ENCODE measurements at places on chromosomes 6 and 20.

DNA sequence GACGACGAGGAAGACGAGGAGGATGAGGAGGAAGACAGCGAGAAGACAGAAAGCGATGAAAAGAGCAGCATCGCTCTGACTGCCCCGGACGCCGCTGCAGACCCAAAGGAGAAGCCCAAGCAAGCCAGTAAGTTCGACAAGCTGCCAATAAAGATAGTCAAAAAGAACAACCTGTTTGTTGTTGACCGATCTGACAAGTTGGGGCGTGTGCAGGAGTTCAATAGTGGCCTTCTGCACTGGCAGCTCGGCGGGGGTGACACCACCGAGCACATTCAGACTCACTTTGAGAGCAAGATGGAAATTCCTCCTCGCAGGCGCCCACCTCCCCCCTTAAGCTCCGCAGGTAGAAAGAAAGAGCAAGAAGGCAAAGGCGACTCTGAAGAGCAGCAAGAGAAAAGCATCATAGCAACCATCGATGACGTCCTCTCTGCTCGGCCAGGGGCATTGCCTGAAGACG lies 116.9 kb downstream of the TMEM242 start:
- no peak for DNase-seq

DNA sequence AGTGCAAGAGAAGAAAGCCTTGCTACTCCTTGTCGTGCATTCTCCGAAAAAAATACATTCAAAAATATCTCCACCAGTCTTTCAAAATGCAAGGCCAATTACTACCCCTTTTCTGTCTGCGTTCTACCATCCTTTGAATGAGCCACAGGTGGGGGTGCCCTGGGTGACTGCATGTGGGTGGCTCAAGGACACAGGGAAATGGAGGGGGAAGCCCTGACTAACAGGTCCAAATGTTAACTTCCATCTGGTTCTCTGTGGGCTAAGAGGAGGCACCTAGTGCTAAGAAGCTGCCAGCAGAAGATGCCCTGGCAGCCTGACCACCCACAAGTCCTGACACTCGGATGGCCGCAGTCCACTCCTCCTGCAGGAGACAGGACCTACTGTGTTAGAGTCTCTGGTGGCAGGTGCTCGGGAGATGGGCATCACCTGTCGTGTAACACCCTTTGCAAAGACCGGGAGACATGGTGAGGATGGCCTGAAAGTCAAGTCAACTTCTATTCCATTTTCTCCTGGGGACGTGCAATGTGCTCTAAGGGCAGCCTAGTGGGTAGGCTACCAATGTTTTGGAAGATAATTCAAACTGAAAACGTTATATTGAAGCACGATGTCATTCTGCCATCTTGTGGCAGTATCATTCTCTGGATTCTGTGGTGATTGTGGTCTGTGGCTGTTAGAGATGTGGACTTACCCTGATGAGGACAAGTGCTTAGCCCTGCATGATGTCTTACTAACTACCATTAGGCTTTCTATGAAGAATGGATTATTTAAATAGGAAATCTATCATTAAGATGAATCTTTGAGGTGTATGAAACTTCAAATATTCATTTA lies 27.4 kb upstream of the IGF2R start:
- DNase-seq: no peak

GRCh38 chr6:77620278-77620882 lies 32.5 kb upstream of the MEI4 start:
- no peak for DNase-seq

DNA sequence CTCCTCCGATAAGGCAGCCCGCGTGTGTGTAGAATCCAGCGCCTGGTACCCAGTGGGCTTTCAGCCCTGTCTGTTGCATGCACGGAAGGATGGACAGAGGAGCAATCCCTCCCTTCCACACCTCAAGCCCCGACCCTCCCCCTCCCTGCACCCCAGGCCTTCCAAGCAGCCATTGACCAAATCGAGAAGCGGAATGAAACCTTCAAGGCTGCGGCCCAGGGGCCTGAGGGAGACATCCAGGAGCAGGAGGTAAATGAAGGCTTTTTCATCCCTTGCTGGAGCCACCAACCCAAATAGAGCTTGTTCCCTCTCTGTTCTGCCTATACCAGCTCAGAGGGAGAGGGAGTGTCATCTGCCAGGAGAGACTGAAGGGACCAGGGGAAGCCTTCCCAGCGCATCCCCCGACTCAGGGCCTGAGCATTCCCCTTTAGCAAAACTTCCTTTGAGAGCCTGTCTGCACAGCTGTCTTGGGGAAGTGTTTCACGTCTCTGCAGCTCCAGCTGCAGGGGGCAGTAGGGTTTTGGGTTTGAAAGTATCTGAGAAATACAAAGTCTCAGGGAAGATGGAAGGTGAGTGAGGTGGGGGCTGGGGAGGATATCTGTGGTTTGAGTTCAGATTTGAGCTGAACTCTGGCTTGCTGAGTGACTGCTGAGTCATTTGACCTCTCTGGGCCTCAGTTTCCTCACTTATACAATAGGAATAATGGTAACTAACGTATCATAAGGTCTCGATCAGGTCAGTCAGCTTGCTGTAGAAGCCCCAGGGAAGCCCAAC lies 16.1 kb downstream of the FGD2 start:
- DNase-seq: peak; percentile 69

DNA sequence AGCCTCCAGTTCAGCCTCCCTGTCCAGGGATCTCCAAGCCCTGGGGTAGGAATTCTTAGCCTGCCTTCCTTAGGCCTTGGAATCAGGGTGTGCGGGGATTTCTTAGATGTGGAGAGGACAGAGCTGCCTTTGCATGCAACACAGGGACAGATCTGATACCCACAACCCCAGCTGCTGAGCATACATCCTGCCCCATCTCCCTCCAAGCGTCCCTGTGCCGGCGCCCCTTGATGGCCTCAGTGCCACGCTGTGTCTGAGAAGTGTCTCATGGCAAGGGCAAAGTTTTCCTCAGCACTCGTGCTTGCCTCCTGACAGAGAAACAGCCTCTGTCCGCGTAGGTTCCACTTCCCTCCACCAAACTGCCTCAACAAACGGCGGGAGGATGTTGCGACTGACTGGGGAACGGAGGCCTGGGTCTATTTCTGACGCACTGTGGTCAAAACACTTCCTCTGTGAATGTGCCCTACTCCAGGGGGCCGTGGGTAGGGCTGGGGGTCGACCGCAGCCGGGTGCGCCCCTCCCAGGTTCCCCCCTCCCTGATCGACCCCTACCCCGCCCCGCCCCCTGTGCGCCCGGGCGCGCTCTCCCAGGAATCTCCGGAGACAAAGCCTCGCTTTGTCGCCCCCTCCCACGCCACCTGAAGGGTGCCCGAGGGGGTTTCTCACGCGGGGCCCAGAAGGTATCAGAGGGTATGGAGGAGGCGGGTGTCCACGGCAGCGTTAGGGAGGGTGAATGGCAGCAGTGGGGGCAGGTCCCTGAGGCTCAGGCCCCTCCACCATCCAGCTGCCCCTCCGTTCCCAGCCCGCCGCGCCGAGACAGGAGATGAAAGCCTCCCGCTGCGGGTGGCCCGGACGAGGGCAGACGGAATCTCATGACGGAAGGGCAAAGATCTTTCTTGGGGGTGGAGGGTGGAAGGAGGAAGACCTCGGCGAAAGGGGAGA lies 806 bp downstream of the MICAL1 start:
- DNase-seq: peak; percentile 82

DNA sequence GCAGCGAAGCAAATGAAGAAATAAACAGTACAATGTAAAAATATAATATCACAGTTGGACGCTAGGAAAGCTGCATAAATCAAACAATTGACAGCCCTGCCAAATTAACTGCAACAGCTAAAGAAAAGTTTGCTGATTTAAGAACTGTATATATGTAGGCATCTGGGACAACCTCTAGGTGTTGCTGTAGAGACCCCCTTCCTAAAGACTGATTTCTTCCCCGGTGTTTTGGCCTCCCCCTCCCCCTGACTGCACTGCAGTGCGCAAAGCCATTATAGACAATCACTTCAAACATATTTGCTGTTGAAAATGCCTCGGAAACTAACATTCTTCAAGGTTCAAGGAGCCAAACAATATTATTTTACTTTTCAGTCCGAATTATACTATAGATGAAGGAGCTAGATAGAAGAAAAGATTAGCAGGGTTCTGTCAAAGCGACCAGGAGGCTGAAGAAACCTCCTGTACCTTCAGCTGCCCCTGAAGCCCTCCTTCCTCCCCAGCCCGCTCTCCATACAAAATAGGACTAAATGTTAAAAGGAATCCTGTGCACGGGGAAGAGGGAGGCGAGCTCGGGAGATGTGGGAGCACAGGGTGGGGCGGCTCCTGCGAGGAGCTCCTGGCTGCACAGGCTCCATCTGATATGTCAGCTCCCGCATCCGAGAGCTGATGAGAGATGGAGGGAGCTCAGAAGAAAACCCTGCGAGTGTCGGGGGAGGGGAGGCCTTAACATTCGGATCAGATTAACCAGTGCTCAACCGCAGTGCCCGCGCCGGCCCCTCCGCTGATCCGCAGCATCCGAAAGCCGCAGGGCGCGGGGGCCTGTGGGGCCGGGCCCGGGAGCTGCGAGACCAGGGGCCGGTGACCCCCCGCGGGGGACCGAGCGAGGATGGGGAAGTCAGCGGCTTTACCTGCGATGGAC lies 822 bp downstream of the ELOVL4 start:
- DNase-seq: no peak

DNA sequence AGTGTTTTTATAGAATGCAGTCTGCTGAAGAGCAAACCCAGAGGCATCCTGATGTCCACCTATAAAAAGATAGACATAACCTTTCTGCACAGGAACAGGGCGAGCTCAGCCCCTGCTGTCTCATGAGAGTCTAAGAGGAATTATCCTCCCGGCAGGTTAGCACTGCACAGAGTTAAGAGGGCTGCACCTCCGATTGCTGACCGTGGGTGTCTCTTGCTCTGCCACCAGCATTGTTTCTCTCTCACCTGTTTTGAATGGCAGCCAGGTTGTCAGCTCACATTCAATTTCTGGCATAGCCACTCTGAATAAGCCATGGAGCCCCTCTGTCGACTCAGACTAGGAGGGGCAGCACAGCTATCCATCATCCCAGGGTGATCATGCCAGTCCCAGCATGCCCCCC lies 211.2 kb downstream of the PHACTR1 start:
- DNase-seq: no peak

DNA sequence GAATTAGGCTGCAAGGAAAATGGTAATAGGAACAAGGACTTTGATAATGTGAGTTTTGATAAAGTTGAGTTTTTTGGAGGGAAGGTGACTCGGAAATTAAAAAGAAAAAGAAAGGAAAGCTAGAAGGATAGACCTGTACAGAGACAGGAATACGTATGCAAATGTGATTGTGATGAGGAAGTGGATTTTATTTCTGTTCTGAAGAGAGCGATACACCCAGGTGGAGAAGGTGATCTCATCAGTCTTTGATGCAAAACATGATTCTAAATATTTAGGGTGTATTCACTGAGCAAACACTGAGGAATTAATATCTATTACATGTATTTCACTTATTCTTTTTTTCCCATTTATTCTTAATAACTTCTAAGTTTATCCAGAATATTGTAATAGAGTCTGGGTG lies 9.2 kb upstream of the PLEKHG1 start:
- no peak for DNase-seq

DNA sequence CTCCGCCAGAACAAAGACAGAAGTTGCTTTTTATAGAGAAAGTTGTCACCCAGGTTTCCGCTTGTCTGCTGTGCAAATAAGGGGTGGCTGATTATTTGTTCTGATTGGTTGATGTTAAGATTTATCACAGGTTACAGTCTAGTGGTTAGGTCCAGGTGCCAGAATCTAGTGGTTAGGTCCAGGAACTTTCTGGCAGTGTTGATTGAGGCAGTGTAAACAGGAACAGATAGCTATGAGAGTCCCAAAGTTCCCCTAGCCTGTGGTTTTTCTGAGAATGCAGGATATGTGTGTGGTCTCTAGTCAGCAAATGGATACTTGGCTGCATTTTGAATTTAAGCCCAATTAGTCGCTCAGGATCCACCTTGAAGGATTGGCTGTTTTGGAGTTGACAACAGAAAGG lies 148.0 kb downstream of the TMEM200A start:
- peak; percentile 50 for DNase-seq

DNA sequence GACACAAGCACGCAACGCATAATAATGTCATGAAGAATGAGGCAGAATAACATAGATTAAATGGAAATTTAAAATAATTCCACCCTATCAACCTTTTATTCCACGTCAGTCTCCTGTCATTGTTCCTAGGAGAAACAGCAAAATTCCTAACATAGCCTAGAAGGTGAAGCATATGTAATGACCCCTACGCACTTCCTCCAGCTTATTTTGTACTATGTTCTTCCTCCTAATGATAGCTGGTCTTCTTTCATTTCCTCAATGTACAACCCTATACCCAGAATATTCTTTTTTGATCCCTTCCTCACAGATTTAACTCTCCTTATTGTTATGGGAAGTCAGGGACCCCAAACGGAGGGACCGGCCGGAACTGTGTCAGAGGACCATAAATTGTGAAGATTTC lies 122.0 kb upstream of the CARMIL1 start:
- DNase-seq: no peak

DNA sequence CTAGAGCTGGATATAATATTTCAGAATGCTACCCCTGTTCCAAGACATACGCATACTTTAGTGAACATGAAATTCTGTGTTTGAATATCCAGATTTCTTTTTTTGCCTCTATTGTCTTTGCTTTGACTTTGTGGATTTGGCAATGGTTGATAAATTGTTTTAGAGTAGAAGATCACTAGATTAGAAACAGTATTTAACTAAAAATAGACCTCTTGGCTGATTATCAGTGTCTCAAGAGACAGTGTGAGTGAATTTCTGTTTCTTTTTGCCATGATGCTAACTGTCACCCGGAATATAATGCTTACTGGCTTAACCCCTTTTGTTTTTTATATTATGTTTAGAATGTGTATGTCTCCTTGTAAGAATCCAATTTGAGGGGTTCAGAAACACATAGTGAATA lies 102.5 kb downstream of the PLCB1 start:
- no peak for DNase-seq

GRCh38 chr6:5923840-5924239 lies 82.9 kb downstream of the NRN1 start:
- no peak for DNase-seq

- no peak for DNase-seq
Observed at GRCh38 chr6:47650553-47651432, 47.6 kb upstream of the ADGRF4 start.

- no peak for DNase-seq
Observed at GRCh38 chr6:148874698-148875293, 128.0 kb downstream of the UST start.

- no peak for DNase-seq
Observed at GRCh38 chr20:48673507-48673906, 154.3 kb downstream of the PREX1 start.

DNA sequence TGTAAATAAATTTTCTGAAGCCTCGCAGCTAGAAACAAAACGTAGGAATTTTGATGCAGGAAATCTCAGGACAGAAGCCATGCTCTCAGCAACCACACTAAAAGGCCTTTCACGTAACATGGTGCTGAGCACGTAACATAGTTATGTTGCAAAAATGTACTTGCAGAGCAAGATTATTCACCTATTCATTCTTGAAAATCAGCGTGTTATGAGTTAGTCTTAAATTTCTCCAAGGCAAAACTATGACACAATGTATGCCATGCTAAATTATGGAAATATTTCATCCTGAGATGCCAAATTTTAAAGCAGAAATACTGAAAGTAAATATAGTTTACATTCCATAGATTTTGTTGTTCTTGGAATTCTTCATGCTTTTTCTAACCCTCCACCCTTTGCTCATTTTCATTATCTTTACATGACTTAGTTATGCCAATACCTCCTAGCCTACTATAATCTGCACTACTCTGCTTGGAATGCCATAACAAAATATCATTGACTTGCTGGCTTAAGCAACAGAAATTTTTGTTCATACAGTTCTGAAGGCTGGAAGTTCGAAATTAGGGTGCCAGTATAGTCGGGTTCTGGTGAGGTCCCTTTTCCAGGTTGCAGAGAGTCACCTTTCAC lies 179.8 kb upstream of the BMP5 start:
- DNase-seq: no peak

- no peak for DNase-seq
Observed at GRCh38 chr6:150346346-150346745, 22.5 kb upstream of the IYD start.
